ENCODE measurements at places on chromosomes 5 and 9.
A peak's percentile ranks its signal among the peaks of the same experiment; 100 is the strongest.

- DNase-seq, result no peak
Measured at GRCh38 chr5:8576178-8576577, 707.2 kb downstream of the MTRR start.

- DNase-seq, result no peak
Measured at GRCh38 chr5:24633715-24634325, 11.0 kb downstream of the CDH10 start.

GRCh38 chr9:98185611-98186171 lies 6.7 kb downstream of the CORO2A start:
- DNase-seq, result no peak

DNA sequence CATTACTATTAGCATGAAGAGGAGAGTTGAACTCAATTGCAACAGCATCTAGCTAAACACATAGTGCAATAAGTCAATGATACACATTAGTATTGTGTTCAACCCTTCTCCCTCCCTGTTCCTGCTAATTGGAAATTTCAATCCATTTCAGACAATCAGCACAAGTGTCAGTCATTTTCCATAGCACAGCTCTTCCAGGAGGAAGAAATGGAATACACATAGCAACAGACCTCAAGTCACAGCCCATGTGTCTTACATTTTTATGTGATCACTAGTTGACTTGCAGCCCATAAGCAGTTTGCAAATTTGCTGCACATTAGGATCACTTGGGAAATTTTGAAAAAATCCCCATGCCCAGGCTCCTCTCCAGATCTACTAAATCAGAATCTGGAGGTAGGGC lies 636.9 kb downstream of the TLE4 start:
- DNase-seq, result no peak

DNA sequence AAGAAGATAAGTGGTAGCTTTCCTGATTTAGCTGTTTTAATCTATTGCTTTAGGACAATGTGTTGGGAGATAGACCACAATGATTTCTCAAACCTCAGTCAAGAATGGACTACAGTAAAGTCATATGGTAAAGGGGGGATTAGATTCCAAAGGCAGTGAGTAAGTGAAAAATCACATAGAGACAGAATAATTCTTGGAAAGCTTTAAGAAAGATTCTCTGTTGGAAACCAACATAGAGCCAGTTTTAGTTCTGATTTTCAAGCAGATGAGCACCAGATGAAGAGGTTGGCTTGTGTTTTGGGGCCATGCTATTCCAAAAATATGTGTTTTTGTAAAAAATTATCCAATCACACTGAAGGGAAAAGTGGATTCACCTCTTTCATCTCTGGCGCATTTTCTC lies 256.8 kb upstream of the RPS23 start:
- no peak for DNase-seq

DNA sequence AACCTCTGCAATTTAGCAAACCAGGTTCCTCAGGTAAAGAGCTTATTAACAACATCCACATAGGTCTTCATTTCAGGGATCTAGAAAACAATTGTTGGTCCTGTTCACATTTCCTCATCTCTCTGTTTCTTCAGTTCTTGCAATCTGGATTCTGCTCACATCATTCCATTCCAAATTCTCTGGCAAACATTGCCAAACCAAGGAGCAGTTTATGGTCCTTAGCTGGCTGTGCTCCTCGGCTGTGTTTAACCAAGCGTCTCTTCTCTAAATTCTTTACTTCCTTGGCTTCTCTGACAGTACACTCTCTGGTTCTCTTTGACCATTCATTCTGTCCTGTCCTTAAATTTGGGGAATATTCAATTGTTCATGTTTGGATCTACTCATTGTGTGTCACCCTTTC lies 65.8 kb upstream of the RANBP3L start:
- no peak for DNase-seq

DNA sequence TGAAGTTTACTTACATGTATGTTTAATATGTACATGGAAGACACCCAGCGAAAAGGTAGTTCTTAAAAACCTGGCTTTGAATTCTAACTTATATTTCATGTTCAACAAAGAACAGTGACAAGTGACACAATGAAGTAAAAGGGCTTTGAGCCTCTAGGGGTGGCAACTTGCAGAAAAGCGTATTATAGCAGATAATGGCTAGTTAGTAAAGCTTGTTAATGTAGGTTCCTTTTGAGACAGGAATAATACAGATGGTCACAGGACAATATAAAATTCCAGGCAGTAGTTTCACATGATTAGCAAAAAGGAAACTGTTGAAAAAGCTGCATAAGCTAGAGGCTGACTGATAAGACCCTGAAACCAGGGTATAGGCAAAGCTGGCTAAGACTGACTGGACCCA lies 132.4 kb upstream of the FTMT start:
- DNase-seq, result no peak

DNA sequence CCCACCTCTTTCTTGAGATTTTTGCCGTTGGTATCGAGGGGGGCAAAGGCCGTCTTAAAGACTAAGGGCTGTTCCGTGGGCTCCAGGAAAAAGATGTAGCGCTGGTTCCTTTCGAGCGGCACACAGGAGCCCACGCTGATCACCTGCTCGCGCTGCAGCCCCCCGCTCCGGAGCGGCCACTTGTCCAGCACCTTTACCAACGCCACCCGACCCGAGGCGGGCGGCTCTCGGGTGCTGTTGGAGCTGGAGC lies 781 bp downstream of the NRG2 start:
- no peak for DNase-seq

GRCh38 chr5:180116077-180116999 lies 44.8 kb upstream of the RNF130 start:
- peak; percentile 17 for DNase-seq

DNA sequence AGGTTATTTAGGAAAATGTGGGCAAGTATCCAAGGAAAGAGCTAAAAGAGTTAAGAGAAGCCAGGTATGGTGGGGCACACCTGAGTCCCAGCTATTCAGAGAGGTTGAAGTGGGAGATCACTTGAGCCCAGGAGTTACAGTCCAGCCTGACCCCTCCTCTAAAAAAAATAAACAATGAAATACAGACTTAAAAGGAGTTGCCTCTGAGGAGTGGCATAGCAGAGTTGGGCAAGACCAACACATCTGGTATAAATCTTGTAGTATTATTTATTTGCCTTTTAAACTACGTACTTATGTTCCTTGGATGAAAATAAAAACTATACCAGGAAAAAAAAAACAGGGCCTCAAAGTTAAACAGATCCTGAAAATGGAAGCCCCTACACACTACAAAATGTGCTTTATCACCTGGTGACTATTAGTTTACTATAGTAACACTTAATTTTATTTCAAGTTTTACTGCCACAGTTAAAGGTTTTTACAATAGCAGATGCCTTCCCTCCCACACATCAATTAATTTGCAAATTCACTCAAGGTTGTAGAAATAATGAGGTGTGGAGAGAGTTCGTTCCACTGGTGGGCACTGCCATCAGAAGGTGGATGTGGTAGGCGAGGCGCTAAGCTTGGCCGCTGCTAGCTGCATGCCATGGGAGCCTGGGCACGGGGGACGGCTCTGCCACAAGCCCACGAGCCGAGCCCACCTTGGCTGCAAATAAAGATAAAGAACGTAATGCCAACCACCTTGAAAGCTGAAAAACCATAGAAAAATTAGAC lies 48.0 kb downstream of the MED27 start:
- DNase-seq, result no peak

DNA sequence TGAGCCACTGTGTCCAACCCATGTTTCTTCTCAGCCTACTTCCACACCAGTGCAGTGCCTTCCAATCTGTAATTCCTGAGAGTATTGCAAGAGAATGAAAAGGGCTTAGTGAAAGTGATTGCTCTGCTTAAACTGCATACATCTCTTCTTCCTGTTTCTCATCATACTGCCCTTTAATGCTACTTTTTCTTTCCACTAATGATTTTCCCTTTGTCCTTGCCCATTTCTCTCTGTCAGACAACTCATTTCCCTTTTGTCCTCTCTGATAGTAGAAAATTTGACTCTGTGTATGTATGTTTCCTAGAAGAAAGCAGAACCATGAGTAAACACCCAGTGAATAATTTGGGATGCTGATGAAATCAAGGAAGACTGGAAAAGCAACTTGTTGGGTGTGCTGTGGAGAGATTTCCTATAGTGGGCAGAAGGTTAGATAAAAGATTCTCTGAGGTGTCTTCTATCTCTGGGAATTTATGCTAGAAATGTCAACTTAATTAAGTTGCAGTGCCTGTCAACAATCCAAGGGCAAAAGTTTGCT lies 102.2 kb upstream of the CHD1 start:
- no peak for DNase-seq

- DNase-seq, result no peak
Measured at GRCh38 chr9:91082731-91083130, 279.0 kb downstream of the AUH start.

DNA sequence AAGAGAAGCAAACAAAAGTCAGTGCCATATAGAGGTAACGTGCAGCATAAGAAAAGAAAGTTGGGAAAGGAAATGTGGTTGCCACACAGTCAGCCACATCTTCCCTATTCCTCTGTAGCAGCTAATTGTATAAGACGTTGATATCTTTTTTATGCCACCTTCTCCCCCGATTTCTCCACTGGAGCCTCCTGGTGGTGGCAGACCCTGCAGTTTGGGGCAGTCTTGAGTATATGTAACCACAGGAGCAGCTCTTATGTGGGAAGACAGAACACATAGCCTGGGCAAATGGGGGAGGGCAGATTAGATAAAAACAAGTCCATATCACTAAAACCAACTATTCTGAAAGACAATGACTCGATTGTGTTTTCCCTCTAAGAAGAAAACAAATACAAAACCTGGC lies 99.7 kb downstream of the PLCXD3 start:
- DNase-seq, result no peak

DNA sequence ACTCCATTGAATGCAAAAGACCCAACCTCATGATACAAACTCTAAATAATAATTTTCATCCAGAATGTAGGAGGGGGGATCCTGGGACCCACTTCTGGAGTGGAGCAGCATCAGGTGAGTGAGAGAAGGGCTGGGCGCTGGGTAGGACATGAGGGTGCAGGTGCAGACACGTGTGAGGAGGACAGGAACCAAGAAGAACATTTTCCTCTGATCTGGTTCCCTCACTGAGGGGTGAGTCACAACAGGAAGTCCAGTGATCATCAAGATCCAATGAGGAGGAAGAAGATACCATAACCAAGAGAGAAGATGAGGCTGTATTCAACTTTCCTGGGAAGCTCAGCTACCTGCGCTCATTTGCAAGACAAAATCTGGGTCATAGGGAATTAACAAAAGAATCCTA lies 57.4 kb downstream of the SFXN1 start:
- no peak for DNase-seq

DNA sequence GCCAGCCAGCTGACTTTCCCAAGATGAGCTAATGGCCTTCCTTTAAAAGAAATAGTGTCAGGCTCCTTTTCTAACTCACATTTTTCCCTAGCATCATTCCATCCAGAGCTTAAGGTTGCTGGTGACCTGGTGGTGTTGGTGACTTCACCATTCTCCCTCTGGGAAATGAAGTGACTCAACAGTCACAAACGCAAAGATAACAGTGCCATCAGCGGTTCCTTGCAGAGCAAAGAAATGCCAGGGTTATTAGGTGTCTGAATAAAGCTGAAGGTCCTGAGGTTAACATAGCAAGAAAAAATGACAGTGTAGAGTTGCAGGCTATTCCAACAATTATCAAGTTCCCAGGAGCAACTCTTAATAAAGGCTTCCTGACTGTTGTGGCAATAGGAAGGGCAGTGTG lies 111.8 kb upstream of the SLC44A1 start:
- DNase-seq, result no peak

GRCh38 chr9:38689678-38690077 lies 30.3 kb downstream of the FAM240B start:
- DNase-seq, result no peak

- DNase-seq, result no peak
Measured at GRCh38 chr5:95050708-95051107, 234.2 kb downstream of the MCTP1 start.

- DNase-seq, result no peak
Measured at GRCh38 chr5:143793249-143793648, 18.7 kb upstream of the HMHB1 start.

DNA sequence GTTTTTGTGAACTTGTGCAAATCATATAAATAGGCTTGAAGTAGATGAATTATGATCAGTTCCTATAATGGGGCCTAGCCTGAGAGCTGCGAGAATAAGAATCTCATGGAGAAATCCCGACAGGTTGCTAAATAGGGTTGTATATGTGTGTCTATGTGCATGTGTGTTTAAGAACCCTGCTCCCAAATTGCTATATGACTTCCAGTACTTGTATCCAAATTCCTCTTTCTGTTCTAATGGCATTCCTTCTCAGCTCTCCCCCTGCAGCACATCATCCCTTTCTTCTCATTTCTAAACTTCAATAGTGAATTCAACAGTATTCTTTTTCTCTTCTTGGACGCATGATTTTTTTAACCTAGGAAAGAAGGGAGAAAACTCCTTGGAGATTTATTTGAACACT lies 277.2 kb downstream of the GAS1 start:
- no peak for DNase-seq

- DNase-seq, result no peak
Measured at GRCh38 chr9:116318468-116319374, 165.1 kb downstream of the PAPPA start.

DNA sequence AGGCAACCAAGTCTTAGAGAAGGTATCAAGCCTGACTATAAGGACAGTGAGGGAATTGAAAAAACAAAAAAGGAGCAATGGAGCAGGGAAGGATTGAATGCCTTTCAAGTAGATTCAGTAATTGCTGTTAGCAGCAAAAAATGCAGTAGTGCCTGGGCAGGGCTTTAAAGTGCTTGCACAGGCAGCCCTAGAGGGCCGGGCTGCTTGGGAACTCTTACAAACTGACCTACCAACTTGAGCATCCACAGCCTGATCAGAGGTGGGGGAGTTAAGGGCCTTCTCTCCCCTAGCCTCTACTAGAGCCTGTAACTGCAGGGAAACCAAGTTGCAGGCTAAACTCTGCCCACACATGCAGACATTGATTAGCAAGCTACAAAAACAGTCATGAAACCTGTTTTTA lies 19.4 kb downstream of the FXN start:
- no peak for DNase-seq

DNA sequence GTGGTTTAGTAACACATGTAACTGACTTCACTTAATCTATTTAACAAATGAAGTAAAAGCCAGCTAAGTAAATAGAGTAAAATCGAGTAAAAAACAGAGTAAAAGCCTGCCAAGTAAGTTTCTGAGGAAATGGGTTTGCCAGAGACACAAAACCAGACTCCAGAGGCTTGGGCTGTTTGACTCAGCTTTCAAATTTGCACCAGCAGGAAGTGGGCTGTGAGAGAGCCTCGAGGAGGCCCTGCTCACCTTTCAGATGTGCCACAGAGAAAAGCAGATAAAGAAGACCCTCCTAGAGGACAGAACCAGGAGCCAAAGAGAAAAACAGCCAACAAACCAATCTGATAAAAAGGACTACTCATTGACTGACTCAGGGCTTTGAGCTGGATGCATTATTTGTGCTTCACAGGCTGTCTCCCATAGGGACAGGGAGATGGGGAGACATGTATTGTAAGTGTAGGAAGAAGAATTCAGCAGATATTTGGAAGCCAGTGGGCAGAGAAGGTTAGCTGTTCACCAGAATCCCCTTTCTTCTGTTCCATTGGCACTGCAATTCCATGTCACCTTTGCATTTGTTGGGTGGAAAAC lies 14.4 kb upstream of the AMACR start:
- peak; percentile 63 for DNase-seq

DNA sequence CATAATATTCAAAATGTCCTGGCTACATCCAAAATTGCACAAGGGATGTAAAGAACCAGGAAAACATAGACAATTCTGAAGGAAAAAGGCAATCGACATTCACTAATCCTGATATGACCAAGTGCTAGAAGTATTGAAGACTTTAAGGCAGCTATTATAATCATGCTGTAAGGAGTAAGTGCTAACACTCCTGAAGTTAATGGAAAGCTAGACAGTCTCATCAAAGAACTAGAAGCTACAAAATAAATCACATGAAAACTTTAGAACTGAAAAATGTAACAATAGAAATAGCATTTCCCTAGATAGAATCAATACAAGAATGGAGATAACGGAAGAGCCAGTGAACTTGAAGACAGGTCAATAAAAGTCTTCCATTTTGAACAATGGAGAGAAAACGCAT lies 18.5 kb downstream of the FCN1 start:
- DNase-seq, result no peak

Measured in activated naive CD4-positive, alpha-beta T cell treated with anti-CD3 and anti-CD28 coated beads, Interleukin-2, amount 10 ng/mL, durations not matched to agents 7 days and 5 days (primary cell).